ENCODE measurements at places on chromosomes 12 and 14.

DNA sequence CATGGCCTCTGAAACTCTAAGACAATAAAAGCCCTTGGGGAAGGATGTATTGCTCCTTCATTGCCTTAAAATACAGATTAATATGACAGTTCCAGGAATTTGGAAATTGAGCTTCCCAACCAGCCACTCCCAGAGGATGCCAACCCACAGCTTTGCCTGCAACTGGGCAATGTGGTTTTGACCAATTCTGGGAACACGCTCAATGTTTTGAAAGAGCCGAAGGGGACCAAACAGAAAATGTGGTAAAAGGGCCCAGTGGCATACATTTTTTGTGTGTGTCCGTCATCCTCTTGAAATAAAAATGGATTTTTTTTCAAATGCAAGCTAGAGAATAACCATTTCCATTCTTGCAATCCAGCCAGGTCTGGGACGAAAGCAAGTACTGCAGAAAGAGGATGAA lies 88.3 kb upstream of the PLEKHG7 start:
- H3K27ac ChIP-seq = no peak overlapping the region
- H3K4me3 ChIP-seq = no peak overlapping the region
- no peak for DNase-seq
- H3K27me3 ChIP-seq = no peaks in the 10 kb centered on the region
- no peaks in the 10 kb centered on the region for H3K36me3 ChIP-seq

DNA sequence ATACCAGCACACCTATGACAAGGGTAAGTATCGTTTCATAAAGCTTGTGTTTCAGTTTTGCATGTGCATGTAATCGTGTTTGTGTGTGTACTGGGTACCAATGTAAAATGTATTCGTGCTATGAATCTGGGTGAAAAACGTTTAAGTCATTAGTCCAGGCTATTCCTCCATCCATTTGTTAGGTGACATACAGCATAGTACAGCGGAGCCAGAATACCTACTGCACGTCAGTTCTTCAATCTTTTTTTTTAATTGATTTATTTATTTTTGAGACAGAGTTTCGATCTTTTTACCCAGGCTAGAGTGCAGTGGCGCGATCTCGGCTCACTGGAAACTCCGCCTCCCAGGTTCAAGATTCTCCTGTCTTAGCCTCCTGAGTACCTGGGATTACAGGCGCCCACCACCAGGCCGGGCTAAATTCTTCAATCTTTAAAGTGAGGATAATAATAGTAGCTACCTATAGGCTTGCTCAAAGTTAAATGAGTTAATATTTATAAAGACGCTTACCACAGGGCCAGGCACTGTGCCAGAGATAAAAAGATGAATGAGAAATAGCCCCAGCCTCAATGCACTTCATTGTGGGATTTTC lies 661 bp upstream of the RPS26 start:
- peaks cover 14% of the 10 kb centered on the region for H3K4me1 ChIP-seq
- peak overlapping the region; percentile 45 for H3K4me3 ChIP-seq
- H3K36me3 ChIP-seq = peaks cover 8% of the 10 kb centered on the region
- DNase-seq = no peak
- H3K27ac ChIP-seq = peak overlapping the region; percentile 59

DNA sequence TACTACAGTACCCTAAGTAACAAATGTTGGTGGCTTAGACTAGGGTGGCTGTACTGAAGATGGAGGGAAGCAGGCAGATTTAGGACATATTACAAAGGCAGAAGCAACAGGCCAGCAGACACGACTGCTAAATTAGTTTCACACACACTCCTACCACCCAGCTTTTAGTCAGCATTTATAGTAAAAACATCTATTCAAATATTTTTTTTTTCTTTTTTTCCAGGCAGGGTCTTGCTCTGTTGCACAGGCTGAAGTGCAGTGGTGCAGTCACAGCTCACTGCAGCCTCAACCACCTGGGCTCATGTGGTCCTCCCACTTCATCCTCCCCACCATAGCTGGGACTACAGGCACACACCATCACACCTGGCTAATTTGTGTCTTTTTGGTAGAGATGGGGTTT lies 72.9 kb downstream of the CDK17 start:
- DNase-seq = no peak

GRCh38 chr12:94516985-94517384 lies 57.3 kb upstream of the CEP83 start:
- H3K27me3 ChIP-seq = no peaks in the 10 kb centered on the region
- peaks cover 14% of the 10 kb centered on the region for H3K4me1 ChIP-seq
- DNase-seq = no peak
- H3K27ac ChIP-seq = no peak overlapping the region
- no peaks in the 10 kb centered on the region for H3K36me3 ChIP-seq

DNA sequence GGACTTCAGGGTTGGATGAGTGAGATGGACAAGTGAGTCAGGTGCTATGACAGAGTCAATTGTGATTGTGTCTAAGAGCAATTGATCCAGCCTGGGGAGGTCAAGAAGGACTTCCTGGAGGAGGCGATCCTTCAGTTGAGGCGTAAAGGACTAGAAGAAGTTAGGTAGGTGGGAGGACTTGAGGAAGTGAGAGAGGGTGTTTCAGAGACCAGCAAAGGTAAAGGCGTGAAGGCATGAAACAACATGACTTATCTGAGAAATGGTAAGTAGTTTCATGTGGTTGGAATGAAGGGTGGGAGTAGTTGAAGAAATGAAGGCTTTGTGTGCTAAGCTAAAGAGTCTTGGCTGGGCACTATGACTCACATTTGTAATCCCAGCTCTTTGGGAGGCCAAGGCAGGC lies 48.9 kb upstream of the PPP1CC start:
- no peak overlapping the region for H3K27ac ChIP-seq
- no peaks in the 10 kb centered on the region for H3K36me3 ChIP-seq
- H3K4me1 ChIP-seq = peaks cover 5% of the 10 kb centered on the region
- H3K4me3 ChIP-seq = no peak overlapping the region
- no peaks in the 10 kb centered on the region for H3K27me3 ChIP-seq

DNA sequence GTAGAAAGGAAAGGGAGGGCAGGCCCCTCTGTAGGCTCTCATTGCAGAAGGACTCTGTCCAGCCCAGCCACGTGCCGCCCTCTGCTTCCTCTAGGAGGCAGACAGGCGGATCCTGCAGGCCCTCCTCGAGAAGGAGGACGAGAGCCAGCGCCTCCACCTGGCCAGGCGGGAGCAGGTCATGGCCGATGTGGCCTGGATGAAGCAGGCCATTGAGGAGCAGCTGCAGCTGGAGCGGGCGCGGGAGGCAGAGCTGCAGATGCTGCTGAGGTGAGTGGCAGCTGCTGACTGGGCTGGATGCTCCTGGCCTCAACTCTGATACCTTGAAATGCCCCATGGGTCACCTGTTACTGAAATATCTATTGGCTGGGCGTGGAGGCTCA lies 10.9 kb downstream of the TCHP start:
- H3K4me1 ChIP-seq = no peaks in the 10 kb centered on the region
- DNase-seq = peak; percentile 77
- H3K27me3 ChIP-seq = no peaks in the 10 kb centered on the region

- peak; percentile 93 for DNase-seq
- H3K4me3 ChIP-seq = no peak overlapping the region
- no peaks in the 10 kb centered on the region for H3K36me3 ChIP-seq
- peaks cover 18% of the 10 kb centered on the region for H3K4me1 ChIP-seq
- H3K27me3 ChIP-seq = no peaks in the 10 kb centered on the region
- no peak overlapping the region for H3K27ac ChIP-seq
These were observed 24.3 kb downstream of the MVK start for GRCh38 chr12:109597795-109598427.

GRCh38 chr14:91250912-91251311 lies 6.4 kb upstream of the GPR68 start:
- H3K4me1 ChIP-seq = peaks cover 22% of the 10 kb centered on the region
- no peak for DNase-seq
- H3K27me3 ChIP-seq = peaks cover 29% of the 10 kb centered on the region

- no peak for DNase-seq
- H3K27ac ChIP-seq = no peak overlapping the region
- H3K4me3 ChIP-seq = no peak overlapping the region
These were observed 505.6 kb downstream of the TRHDE start for GRCh38 chr12:72777806-72778205.

GRCh38 chr12:25151476-25151875 lies 43.5 kb downstream of the DNAI7 start:
- DNase-seq = peak; percentile 4
- H3K27me3 ChIP-seq = no peaks in the 10 kb centered on the region
- H3K27ac ChIP-seq = no peak overlapping the region

DNA sequence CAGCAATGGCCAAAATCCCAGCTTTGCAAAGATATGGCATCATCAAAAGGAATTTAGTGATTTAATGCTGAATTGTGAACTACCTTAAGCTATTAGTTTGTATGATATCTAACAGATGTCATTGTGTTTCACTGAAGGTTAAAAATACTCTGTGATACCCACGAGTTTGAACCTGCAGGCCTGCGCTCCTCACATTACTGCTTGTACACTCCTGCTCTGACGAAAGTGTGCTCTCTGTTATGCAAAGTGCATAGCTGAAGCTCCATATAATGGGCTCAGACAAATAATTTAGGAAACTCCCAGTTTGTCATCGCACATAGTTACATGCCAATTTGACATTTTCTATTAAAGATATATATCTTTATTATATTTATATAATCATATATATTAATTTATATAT lies 52.2 kb downstream of the SPPL3 start:
- DNase-seq = no peak
- H3K27me3 ChIP-seq = no peaks in the 10 kb centered on the region
- H3K4me1 ChIP-seq = no peaks in the 10 kb centered on the region
- no peak overlapping the region for H3K4me3 ChIP-seq
- H3K36me3 ChIP-seq = no peaks in the 10 kb centered on the region

DNA sequence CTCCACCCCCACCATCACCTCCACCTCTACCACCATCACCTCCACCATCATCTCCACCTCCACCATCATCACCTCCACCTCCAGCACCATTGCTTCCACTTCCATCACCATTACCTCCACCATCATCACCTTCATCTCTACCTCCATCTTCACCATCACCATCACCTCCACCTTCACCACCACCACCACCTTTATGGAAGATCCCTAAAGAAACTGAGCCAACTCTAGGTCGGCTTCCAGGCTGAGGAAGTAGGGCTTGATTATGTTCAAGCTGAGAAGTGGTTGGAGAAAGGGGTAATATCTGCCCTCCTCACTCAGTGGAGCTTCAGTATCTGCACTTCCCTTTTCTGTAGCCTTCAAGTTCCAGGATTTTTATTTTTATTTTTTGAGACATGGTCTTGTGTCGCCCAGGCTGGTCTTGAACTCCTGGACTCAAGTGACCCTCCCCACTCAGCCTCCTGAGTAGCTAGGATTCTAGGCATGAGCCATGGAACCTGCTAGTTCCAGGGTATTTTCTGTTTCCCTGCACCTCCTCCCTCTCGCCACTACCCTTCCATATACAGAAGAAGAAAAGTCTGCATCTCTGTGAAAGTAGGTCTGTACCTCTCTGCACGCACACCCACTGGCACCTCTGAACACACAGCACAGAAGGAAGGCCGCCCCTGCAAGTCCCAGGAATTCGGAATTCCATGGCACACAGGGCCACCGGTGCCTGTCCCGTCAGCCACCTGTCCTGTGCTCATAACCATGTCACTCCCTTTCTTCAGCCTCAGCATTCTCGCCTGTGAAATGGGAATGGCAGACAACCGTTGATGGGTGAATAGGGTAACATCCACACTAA lies 5.9 kb downstream of the ZBTB42 start:
- H3K4me3 ChIP-seq = no peak overlapping the region
- H3K4me1 ChIP-seq = no peaks in the 10 kb centered on the region
- H3K27me3 ChIP-seq = peaks cover 20% of the 10 kb centered on the region
- H3K36me3 ChIP-seq = no peaks in the 10 kb centered on the region
- no peak overlapping the region for H3K27ac ChIP-seq

DNA sequence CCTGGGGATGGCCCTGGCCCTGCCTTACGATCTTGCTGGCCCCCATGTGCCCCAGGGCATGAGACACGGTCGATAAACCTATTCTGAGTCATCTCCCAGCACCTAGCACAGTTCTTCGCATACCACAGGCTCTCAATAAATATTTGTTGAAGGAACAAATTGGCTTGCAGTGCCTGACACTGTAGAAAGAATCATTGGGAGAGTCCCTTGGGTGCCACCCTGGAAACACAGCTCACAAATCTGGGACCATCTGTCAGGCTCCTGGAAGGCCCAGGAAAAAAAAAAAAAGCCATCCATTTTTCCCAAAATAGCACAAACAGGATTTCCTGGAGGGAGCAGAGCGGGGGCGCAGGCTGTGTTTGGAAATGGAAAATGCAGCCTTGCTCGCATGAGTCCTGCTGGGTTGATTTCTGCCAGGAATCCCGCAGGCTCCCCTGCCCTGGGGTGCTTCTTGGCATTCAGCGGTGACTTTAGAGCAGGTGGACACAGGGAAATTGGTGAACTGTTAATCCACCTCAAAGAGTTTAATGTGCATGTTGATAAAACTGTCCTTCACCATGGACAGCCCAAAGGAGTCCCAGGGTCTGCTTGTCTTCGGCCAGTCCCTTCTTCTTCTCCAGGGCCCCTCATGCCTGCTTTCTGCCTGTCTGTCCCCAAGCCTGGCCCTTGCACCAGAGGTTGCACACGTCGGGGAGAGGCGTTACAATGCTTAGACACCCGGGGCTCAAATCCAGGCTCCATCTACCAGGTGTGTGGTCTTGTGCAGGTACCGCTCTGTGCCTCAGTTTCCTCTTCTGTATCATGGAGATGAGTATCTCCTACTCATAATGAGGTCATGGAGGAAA lies 106.1 kb upstream of the RFLNA start:
- H3K27me3 ChIP-seq = no peaks in the 10 kb centered on the region
- H3K27ac ChIP-seq = no peak overlapping the region
- DNase-seq = no peak

DNA sequence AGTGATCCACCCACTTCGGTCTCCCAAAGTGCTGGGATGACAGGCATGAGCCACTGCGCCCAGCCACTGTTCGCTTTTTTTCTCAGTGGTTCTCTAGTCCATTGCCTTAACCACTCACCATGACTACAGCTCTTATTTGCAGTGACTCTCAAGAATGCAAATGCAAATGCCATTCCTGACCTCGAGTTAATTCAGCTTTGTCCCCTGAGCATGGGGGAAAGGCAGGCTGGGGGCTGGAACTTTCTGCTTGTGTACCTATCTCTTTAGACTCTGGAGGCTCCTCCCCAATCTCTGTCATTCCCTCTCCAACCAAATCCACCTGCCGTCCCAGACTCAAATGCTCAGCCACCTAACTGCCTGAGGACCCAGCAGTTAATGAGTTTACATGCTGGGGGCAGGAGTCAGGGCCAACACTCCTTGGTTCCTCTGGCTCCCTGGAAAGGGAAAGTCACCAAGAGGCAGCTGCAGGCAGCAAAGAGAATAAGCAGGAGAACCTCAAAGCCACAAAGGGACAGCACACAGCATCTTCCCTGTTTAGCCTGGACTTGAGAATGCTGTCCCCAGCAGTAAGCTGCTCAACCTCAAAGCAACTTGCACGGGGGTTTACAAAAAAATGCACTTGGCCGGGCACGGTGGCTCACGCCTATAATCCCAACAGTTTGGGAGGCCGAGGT lies 5.3 kb upstream of the HNF1A start:
- H3K27me3 ChIP-seq = no peaks in the 10 kb centered on the region
- peak; percentile 76 for DNase-seq
- no peak overlapping the region for H3K27ac ChIP-seq
- no peaks in the 10 kb centered on the region for H3K4me1 ChIP-seq
- no peak overlapping the region for H3K4me3 ChIP-seq
- H3K36me3 ChIP-seq = no peaks in the 10 kb centered on the region
